Osteocyte (in vitro differentiated cells): ENCODE measurements at places on chromosomes 1 and 21.

GRCh38 chr21:44466351-44466954 is 11.1 kb downstream of the LRRC3 start:
- peaks cover 5% of the 10 kb centered on the region for H3K27me3 ChIP-seq
- H3K27ac ChIP-seq = no peak overlapping the region
- H3K36me3 ChIP-seq = no peaks in the 10 kb centered on the region
- no peak overlapping the region for H3K4me3 ChIP-seq
- no peaks in the 10 kb centered on the region for H3K4me1 ChIP-seq
- no peak for DNase-seq

DNA sequence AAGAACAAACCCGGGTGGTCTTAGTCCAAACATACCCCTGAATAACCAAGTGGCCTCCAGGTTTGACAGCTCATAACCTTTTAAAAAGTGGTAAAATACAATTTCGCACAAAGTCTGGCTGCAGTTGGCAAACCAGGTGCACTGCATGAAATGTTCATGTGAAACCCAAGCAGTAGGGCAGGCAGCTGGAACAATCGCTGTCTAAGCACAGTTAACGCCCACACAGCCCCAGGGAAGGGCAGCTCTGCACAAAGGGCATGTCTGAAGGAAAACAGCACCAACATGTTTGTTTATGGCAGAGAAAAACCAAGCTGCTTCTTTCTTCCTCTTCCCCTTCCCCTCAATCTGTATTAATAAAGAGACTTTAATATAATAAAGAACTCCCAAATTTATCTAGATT is 49.5 kb downstream of the KIAA1614 start:
- H3K27ac ChIP-seq = no peak overlapping the region
- H3K36me3 ChIP-seq = peaks cover 22% of the 10 kb centered on the region
- no peak overlapping the region for H3K4me3 ChIP-seq
- peaks cover 10% of the 10 kb centered on the region for H3K4me1 ChIP-seq
- DNase-seq = no peak

GRCh38 chr1:2778220-2778592 is 23.3 kb downstream of the TTC34 start:
- H3K27me3 ChIP-seq = no peaks in the 10 kb centered on the region
- no peaks in the 10 kb centered on the region for H3K36me3 ChIP-seq
- no peak overlapping the region for H3K4me3 ChIP-seq
- no peak overlapping the region for H3K27ac ChIP-seq
- no peaks in the 10 kb centered on the region for H3K4me1 ChIP-seq
- peak; percentile 72 for DNase-seq

- H3K27me3 ChIP-seq = no peaks in the 10 kb centered on the region
- no peaks in the 10 kb centered on the region for H3K36me3 ChIP-seq
- no peak for DNase-seq
Observed at GRCh38 chr1:162856260-162856659, 4.7 kb downstream of the CCDC190 start.

GRCh38 chr1:22922640-22923039 is 50.0 kb downstream of the LACTBL1 start:
- no peak overlapping the region for H3K4me3 ChIP-seq
- peaks cover 19% of the 10 kb centered on the region for H3K27me3 ChIP-seq
- H3K27ac ChIP-seq = no peak overlapping the region
- peaks cover 2% of the 10 kb centered on the region for H3K36me3 ChIP-seq
- H3K4me1 ChIP-seq = peaks cover 11% of the 10 kb centered on the region

GRCh38 chr1:185488808-185489207 is 171.8 kb upstream of the IVNS1ABP start:
- H3K27me3 ChIP-seq = no peaks in the 10 kb centered on the region
- H3K27ac ChIP-seq = peak overlapping the region; percentile 54
- DNase-seq = no peak

GRCh38 chr1:68199603-68200002 is 32.7 kb downstream of the WLS start:
- peak overlapping the region; percentile 15 for H3K27ac ChIP-seq
- no peaks in the 10 kb centered on the region for H3K27me3 ChIP-seq
- peaks cover 70% of the 10 kb centered on the region for H3K4me1 ChIP-seq

DNA sequence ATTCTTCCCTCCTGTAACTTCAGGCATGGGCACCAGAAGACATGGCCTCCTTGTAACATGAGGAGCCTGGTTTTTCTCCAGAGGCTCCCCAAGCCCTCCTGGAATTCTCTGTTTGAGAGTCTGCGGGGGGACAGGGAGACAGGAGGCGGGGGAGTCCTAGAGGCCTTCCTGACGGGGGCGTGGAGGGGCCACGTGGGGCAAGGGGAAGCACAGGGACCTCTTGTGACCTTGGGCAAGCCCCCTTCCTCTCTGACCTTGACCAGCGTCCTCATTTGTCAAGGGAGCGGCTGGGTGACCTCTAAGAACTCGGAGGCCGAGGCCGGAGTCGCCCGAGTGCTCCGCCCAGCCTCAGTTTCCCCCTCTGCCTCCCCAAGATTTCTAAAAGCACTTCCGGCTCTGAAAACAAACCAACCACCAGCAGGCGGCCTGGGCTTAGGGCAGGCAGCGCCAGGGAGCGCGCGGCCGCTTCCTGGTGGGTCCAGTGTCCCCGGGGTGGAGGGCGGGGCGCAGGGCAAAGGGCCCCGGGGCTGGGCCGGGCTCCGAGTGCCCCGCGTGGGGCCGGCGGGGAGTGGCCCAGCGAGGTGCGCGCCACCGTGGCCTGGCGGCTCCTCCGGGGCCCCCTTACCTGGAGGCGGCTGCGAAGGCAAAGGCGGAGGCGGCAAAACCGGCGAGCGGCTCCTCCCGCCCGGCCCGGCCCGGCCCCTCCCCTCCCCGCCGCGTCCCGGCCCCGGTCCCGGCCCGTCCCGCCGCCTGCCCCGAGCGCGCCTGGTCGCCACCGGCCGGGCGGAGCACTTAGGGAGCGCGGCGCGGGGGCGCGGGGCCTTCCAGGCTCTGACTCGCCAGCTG is at the start of gene TMCO4:
Gene TMCO4, minus strand, starts transcription at position 687 of the 846 bp plus-strand sequence. CDS start 19,158 bp downstream, outside the sequence.
- H3K36me3 ChIP-seq = no peaks in the 10 kb centered on the region
- DNase-seq = no peak
- peak within 1 kb of the TSS; percentile 81 for H3K4me3 ChIP-seq
- no peaks in the 10 kb centered on the region for H3K27me3 ChIP-seq

- H3K27me3 ChIP-seq = no peaks in the 10 kb centered on the region
- H3K36me3 ChIP-seq = no peaks in the 10 kb centered on the region
- no peak overlapping the region for H3K4me3 ChIP-seq
- H3K27ac ChIP-seq = no peak overlapping the region
- no peak for DNase-seq
Observed at GRCh38 chr1:184574588-184574987, 180.1 kb downstream of the EDEM3 start.

DNA sequence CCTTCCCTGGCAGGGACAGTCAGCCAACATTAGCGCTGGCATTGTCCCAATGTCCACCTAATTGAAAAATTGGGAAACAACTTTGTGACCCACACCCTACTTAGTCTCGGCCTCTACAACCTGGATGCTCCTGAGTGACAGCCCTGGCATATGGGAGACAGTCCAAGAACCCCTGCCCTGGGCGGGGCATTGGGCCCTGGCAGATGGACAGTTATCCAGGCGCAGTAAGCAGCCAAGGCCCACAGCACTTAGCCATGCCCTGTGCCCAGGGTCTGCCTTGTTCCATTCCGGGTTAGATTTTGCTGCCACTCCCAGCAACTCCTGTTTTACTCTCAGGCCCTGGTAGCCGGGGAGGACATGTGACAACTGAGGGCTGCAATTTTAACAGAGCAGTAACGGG is 50.3 kb downstream of the NFASC start:
- no peaks in the 10 kb centered on the region for H3K36me3 ChIP-seq
- H3K27ac ChIP-seq = no peak overlapping the region
- peak; percentile 81 for DNase-seq
- H3K4me1 ChIP-seq = no peaks in the 10 kb centered on the region
- H3K4me3 ChIP-seq = no peak overlapping the region
- peaks cover 30% of the 10 kb centered on the region for H3K27me3 ChIP-seq

DNA sequence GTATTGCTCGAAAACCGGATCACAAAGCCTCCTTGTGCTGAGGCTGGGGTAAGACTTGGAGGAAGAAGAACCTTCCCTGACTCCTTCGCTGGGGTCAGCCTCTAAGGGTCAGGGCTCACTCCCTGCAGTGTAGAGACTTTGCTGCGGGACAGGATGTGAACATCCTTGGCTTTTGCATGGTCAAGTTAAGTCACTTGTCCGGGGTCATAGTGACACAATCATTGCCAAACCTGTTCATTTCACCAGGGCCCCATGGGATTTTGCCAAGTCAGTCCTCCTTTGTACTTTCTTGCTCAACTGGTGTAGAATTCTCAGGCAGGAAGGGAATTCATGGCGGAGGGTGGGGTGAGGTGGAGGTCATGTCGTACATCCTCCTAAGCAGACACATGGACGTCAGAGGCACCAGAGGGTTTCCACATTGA is 24.7 kb upstream of the IL10 start:
- no peak overlapping the region for H3K27ac ChIP-seq
- H3K27me3 ChIP-seq = peaks cover 13% of the 10 kb centered on the region
- H3K4me1 ChIP-seq = no peaks in the 10 kb centered on the region
- DNase-seq = no peak
- H3K4me3 ChIP-seq = no peak overlapping the region
- H3K36me3 ChIP-seq = no peaks in the 10 kb centered on the region

GRCh38 chr1:238063454-238063853 is 172.7 kb upstream of the ZP4 start:
- H3K36me3 ChIP-seq = no peaks in the 10 kb centered on the region
- H3K27me3 ChIP-seq = no peaks in the 10 kb centered on the region
- no peak overlapping the region for H3K27ac ChIP-seq
- DNase-seq = no peak

DNA sequence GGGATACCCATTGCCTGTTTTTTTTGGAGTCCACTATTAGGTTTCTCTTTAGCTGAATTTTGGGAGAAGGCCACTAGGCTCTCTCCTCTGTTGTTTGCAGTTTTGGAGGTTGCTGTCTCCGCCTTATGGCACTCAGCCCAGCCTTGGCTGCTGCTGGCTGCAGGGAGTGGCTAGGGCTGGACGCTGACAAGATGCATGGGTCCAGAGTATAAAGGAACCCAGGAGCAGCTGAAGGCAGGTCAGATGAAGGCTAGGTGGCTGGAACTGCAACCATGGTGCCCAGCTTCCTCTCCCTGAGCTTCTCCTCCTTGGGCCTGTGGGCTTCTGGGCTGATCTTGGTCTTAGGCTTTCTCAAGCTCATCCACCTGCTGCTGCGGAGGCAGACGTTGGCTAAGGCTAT is at the start of gene CYP4B1:
Gene CYP4B1, plus strand, starts transcription at position 237 of the 400 bp plus-strand sequence. Its CDS starts 36 bp downstream, at position 273.
- H3K4me1 ChIP-seq = no peaks in the 10 kb centered on the region
- no peaks in the 10 kb centered on the region for H3K36me3 ChIP-seq
- peak; percentile 44 for DNase-seq
- no peak within 1 kb of the TSS for H3K27ac ChIP-seq
- H3K4me3 ChIP-seq = no peak within 1 kb of the TSS

GRCh38 chr1:184882957-184883815 is 91.1 kb downstream of the NIBAN1 start:
- no peak overlapping the region for H3K27ac ChIP-seq
- H3K4me3 ChIP-seq = no peak overlapping the region
- DNase-seq = no peak
- H3K27me3 ChIP-seq = no peaks in the 10 kb centered on the region

- no peak overlapping the region for H3K4me3 ChIP-seq
- no peaks in the 10 kb centered on the region for H3K4me1 ChIP-seq
- H3K27me3 ChIP-seq = no peaks in the 10 kb centered on the region
- DNase-seq = peak; percentile 7
- H3K36me3 ChIP-seq = no peaks in the 10 kb centered on the region
Observed at GRCh38 chr21:31176080-31176551, 137.8 kb upstream of the KRTAP19-8 start.

GRCh38 chr1:159641221-159641620 is 53.6 kb downstream of the APCS start:
- H3K27me3 ChIP-seq = peaks cover 37% of the 10 kb centered on the region
- DNase-seq = no peak
- no peaks in the 10 kb centered on the region for H3K36me3 ChIP-seq
- no peaks in the 10 kb centered on the region for H3K4me1 ChIP-seq

DNA sequence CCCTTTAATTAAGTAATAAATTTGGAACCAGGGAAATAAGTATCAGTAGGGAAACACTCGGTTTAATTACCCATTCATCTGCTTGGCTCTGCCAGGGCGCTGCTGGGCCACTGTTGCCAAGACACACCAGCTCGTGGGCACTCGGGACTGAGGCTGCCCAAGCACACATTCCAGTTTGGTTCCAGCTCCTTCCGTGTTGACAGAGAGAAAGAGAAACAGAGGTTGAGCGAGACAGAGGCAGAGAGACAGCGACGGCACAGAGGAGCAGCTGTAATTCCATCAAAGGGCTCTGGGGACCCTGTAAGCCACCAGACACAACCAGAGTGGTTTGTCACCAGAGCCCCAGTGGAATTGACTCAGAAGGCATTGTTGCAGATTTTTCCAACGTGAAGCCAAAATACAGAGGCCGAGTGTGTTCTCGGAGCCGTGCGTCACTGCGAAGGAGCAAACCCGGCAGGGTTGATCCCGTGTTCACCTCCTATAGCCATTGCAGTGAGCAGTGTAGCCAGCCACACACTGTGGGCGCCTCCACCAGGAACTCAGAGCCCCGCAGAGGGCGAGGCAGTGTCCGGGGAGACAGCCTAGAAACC is 33.5 kb downstream of the SYF2 start:
- no peak overlapping the region for H3K27ac ChIP-seq
- no peak for DNase-seq
- H3K4me1 ChIP-seq = no peaks in the 10 kb centered on the region
- H3K36me3 ChIP-seq = no peaks in the 10 kb centered on the region

DNA sequence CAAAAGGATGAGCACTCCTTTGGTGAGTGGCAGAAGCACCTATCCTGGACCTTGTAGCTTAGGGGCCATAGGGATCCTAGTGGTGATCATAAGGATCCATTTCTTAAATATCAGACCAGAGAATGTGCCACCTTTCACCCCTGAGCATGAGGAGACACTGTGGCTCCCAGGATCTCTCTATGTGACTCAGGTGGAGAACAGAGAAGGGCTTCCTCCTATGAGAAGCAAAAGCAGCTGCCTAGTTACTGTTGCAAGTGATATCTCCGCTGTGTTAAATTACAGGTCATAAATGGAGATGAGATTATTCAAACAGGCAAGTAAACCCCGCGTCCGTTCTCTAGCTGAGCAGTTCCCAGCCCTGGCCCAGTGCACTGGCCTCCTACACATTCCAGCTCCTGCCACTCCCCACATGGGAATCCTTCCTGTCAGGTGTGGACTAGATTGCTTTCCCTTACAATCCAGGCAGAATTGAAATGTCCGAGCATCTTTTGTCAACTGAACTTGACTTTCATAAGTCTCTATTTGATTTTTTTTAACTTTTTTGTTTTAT is 26.3 kb downstream of the CLEC20A start:
- H3K27me3 ChIP-seq = no peaks in the 10 kb centered on the region
- no peak overlapping the region for H3K4me3 ChIP-seq
- no peak overlapping the region for H3K27ac ChIP-seq
- peaks cover 46% of the 10 kb centered on the region for H3K36me3 ChIP-seq

DNA sequence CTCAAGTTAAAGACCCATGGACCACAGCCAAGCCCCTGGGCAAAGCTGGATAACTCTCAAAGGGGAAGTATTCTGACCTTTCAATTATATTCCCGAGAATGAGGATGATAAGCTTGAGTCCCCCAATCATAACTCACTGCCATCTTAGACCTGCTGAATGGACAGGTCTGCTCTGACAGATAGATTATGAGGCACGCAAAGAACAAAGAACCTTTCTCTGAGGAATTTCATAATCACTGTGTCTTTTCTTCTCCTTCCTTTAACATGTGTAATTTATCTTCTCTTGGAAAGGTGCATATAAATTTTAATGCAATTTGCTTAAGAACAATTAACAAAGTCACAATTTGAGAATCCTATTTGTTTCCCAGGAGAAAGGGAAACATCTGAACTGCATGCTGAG is 22.0 kb downstream of the PIGM start:
- no peaks in the 10 kb centered on the region for H3K36me3 ChIP-seq
- peaks cover 56% of the 10 kb centered on the region for H3K27me3 ChIP-seq
